Breast epithelium (tissue), 4 donors: ENCODE measurements at places on chromosomes 4 and X.

DNA sequence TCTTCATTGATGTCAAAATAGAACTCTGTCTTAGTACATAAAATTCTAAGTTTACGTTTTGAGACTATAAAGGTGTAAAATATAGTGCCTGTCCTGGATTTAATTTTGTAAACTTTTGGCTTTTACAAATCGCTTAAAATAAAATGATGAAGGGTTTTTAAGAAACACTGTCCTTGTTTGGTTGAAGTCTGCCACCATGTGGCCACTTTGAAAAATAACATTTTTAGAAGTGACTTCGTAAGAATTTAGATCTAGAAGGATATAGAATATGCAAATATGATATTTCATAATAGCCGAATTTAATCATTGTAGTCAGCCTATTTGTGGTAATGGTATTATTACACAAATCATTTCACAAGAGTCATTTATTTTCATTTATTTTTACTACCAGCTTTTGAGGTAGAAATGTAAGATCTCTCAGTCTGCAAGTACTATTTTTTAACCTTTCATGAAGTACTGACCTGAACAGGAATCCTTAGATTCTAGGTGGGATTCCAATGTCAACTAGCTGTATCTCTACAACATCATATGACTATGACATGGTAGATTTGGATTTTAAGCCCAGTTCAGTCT, 31.0 kb upstream of the FAT4 start:
- no peak for DNase-seq

DNA sequence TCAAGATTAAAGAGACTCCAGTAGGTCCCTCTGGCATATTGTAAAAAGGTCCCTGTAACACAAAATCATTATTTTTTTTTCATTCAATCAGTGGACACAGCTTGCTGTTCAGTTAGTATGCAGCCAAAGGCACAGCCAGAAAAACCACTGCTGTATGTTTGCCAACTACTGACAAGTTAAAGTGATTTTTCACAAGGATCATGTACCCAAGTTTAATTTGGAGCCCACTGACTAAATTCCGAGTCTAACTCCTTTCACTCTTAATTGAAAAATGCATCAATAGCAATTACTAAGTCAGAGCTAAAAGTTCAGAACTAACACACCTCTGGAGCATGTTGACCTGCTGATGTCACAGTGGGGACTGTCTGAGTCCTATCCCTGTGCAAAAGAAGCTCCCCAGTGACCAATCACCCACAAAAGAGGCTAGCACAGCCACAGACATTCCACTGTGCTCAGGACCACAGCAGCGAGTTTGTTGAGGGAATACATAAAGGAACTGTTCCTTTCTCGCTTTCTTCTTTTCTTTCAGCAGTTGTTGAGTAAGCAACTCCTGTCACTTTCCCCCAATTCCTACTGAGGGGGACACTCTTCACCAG, 60.4 kb downstream of the STX18 start:
- no peak for DNase-seq

GRCh38 chrX:30955687-30956086, 66.6 kb upstream of the TAB3 start:
- DNase-seq = no peak

GRCh38 chr4:10413177-10413576, 44.0 kb downstream of the ZNF518B start:
- DNase-seq = no peak

GRCh38 chrX:125289920-125290319, 29.8 kb upstream of the TEX13C start:
- DNase-seq = no peak

DNA sequence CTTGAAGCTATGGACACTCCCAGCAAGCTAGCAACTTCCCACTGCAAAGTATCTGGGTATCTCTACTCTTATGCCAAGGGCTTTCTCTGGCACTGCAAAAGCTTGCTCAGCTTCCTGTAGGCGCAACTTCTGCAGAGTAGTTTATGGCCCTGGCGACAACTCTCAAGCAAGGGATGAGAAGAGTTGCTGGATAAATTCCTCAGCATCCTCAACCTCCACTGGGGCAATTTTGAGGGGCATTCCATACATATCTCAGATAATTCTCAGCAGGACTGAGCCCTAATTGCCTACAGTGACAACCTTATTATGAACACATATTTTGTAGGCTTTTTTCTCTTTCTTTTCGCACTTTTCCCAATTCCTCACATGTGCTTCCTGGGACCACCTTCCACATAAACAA, 31.2 kb upstream of the TAB3 start:
- DNase-seq = no peak

- no peak for DNase-seq
Observed at GRCh38 chr4:56130606-56131155, 181.9 kb downstream of the CEP135 start.
